ENCODE measurements at places on chromosomes 7 and 10.

GRCh38 chr7:133781486-133782090 is 345.6 kb upstream of the LRGUK start:
- no peak for DNase-seq

DNA sequence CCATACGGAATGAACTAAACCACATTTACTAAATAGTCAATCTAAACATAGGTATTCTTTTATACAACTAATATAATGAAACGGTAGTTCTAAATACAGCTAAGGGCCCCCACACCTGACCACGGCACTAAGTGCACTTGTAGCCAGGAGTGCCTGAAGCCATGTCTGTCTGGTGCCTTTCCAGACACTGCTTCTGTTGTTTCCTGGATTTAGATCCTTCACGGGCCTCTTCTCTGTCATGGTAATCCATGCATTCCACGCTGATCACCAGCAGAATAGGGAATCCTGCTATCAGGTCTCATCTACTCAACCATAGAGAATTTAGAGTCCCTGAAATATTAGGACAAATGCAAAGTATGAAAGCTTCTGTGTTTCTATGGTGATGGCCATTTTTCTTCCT is 37.8 kb downstream of the OSBPL3 start:
- no peak for DNase-seq

- DNase-seq: no peak
These were observed 152.4 kb upstream of the ADO start for GRCh38 chr10:62652114-62652513.

GRCh38 chr10:129765664-129766550 is 198.2 kb downstream of the EBF3 start:
- no peak for DNase-seq

GRCh38 chr7:116087291-116087690 is 56.7 kb upstream of the TFEC start:
- DNase-seq: no peak

DNA sequence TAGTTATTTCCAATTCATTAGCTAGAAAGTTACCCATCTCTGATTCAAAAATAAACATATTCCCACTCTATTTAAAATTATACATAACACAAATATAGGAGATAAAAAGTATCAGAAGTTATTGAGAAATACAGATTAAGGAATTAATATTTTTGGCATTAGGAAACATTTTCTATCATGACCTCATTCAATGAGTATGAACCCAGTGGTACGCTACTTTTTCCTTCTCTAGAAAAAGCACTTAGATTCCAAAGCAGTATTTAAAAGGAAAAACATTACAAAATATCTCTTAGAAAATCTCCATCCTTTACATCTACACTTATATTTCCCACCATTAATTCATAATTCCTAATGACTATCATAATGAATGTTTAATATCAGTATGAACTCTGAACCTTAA is 240.6 kb upstream of the GNAI1 start:
- no peak for DNase-seq

- DNase-seq: no peak
These were observed 147.9 kb upstream of the FRMD4A start for GRCh38 chr10:14478604-14479003.

GRCh38 chr7:103685646-103686045 is 239.6 kb upstream of the SLC26A5 start:
- DNase-seq: no peak

- DNase-seq: peak; percentile 68
These were observed 645 bp downstream of the SLC26A4 start for GRCh38 chr7:107661081-107661864.

DNA sequence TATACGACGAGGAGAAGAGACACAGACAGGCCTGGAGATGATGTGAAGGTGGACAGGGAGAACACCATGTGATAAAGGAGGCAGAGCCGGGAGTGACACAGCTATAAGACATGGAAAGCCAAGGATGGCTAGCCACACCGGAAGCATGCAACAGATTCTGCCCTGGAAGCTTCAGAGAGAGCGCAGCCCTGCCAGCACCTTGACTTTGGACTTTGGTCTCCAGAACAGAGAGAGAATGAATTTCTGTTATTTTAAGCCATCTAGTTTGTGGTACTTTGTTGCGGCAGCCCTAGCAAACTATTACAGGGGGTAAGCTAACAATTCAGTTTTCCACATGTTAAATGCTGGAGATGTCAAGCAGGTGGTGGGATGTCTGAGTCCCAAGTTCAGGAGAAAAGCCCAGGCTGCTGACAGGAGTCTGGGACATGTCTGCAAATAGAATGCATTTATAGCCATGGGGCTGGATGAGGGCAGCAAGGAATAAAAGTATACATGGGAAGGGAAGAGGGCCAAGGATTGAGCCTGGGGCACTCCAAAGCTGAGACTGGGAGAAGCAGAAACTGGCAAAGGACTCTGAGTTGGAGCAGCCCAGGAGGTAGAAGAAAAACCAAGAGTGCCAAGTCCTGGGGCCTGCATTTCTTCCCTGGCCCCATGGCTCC is 65.1 kb downstream of the ATXN7L1 start:
- no peak for DNase-seq

DNA sequence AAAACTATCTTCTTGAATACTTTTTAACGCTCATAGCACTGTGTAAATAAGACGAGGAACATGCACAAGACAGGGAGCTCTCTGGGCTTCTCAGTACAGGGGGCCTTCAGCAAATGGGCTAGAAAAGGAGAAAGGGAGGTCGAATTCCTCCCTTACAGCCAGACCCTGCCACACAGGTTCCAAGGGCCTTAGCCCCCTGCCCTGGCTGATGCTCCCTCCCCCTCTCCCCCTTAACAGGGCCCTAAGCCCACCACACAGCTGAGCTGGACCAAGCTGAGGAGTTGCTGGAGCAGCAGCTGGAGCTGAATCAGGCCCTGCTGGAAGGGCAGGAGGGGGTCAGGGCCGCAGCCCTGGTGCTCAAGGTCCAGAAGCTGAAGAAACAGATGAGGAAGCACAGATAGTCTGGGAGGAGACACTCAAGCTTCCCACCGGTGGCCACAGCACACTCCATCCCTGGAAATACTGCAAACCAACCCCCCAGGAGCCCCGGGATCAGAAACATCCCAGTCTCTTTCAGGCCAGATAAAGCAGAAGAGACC is 153.9 kb downstream of the SNX13 start:
- no peak for DNase-seq

DNA sequence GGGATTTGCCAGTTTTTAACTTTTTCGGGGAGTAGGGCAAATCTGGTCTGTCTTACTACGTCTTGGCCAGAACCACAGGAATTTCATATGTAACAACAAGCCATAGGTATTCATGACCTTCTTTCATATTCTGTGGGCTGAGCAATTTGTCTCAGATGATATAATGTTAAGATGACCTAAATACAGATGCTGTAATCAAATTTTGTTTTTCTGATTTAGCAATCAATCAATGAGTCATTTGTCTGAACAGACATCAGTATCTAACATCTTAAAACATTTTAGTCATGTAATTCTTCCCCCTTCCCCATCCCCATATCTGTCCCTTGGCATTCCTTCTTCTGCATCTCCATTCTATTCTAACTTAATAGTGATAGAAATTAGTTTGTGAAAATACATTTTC is 24.8 kb upstream of the NME8 start:
- no peak for DNase-seq

DNA sequence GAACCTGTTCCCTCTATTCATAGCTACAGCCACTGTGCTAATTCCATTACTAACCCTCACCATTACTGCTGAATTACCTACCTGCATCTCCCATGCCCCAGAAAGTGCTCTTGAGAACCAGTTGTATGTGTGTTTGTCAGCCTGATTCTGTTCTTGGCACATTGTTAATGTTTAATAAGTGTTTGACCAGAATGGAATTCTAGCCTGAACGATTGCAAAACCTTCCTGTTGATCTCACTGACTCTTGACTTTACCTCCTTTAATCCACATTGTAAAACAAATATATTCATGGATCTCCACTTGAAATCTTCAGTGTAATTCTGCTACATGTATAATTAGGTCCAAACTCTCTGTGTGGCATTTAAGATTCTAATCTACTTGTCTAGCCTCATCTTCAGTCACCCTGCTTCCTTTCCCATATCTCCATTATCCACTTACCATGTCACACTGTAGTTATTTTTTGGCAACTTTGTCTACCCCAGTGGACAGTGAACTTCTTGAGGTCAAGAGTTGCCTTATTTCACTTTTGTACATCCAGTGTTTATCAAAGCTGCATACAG is 4.9 kb downstream of the ZNF277 start:
- no peak for DNase-seq

DNA sequence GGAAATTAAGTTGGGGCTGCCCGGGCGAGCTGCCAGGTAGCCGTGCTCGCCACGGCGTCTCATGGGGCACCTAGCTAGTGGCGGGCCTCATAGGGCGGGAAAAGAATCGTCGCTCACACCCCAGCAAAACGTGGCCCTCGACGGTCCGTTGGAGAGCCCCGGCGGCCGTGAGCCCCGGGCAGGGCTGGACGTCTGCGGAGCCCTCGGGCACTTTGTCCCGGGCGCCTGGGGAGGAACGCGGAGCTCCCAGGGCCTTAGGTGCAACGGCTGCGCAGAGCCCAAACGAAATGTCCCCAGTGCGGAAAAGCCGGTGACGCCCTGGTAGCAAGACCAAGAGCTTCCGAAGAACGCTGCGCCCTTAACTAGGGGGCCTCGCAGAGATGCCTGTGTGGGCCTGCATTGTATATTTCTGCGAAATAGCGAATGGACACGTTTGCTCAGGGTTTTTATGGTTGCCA is 866 bp upstream of the SFMBT2 start:
- no peak for DNase-seq

GRCh38 chr7:123792547-123792946 is 43.7 kb upstream of the WASL start:
- DNase-seq: no peak

- no peak for DNase-seq
These were observed 114.0 kb downstream of the WDR37 start for GRCh38 chr10:1169981-1170866.

DNA sequence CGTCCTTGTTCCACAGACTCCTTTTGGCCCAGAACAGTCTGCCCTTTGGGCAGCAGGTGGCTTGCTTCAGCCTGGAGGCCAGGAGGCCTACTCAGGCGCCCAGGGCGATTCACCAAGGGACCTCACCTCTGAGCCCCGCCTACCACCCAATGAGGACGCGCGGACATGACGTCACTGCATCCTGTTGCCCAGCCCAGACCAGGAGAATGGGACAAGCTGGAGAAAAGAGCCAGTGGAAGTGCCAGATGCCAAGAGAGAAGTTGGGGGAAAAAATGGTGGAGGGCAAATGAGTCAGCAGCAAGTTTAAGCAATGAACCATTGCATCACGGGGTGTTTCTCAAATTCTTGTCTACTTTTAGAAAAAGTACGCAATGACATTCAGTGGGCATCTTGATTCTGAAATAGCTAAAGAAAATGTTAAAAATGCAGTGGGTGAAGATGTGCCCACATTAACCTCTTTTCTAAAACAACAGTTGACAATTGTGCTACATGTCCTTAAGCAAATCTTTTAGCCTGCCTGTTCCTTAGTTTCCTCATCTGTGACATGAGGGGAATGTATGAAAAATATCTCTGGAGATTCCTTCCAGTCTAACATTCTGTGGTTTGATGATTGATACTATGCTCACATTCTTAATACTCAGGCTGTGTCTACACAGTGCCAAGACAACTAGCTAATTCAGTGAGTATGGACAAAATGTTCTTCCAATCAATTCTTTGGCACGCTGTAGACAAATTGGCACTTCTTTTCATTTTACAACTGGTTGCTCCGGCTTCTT is 23.9 kb upstream of the LEP start:
- no peak for DNase-seq

DNA sequence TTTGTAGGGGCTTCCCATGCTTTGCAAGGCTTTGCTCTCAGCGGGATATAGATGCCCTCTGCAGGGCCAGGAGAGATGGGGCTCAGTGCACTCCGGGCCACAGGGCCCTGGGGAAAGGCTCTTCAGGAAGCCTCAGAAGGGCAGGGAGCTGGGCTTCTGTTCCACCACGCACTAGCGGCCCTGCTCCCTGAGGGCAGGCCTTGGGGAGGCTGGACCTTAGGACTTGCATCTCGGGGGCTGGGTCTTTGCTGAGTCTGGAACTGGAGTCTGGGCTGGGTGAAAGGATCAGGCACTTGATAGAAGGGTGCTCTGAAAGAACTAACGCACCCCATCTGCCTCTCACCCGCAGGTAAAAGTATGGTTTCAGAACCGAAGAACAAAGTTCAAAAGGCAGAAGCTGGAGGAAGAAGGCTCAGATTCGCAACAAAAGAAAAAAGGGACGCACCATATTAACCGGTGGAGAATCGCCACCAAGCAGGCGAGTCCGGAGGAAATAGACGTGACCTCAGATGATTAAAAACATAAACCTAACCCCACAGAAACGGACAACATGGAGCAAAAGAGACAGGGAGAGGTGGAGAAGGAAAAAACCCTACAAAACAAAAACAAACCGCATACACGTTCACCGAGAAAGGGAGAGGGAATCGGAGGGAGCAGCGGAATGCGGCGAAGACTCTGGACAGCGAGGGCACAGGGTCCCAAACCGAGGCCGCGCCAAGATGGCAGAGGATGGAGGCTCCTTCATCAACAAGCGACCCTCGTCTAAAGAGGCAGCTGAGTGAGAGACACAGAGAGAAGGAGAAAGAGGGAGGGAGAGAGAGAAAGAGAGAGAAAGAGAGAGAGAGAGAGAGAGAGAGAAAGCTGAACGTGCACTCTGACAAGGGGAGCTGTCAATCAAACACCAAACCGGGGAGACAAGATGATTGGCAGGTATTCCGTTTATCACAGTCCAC is 5.4 kb downstream of the EMX2 start:
- no peak for DNase-seq

DNA sequence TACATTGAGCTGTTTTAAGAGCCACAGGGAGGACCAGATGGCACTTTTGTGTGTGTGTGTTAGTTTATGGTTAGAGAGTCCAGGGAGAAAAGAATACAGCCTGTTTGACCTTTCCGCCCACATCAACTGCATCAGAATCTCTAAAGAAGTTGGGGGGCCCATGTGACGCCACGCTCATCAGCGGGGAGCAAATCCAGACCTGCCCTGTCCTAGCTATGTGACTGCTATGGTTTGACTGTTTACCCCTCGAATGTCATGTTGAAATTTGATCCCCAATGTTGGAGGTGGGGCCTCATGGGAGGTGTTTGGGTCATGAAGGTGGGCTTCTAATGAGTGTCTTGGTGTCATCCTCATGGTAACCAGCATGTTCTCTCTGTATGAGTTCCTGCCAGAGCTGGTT is 128.0 kb downstream of the ADRA2A start:
- DNase-seq: no peak

DNA sequence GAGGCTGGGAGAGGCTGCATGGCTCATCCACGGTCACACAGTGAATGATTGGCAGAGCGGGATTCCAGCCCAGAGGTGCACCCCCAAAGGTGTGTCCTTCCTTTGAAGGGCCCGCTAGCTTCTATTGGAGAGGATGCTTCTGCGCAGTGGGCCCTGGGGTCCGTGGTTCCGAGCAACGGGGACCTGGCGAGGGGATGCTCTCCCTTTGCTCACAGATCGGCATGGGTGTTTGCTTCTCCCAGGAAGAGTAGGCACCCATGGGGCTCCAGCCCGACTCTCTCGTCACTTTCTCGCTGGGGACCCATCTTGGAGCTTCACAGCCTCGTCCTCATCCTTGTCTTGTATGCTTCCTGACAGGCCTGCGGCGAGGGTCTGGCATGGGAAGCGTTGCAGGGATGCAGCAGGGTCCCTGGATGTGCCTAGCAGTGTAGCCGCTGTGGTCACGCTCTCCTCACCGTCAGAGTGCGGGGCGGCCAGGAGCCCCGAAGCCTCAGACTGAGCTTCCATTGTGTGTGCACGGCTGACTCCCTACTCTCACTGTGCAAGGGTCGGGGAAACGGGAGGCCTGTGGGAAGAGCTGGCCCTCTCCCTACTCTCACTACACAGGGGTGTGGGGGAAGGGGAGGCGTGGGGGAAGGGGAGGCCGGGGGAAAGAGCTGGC is 538.5 kb upstream of the FOXK1 start:
- DNase-seq: no peak

Measured in NCI-H2171 (cell line).